Thoracic aorta (tissue), 2 donors: ENCODE measurements at places on chromosomes 4 and X. TPM values are rescaled to one million over a fixed set of nuclear protein-coding genes. Genes with fewer than 3 reads are reported as not detected.

FGD1 gene
- 7.0 TPM for total RNA-seq

MAGEA10 gene
- not detected for total RNA-seq

DUSP9 gene
- not detected for total RNA-seq

PRRG3 gene
- 0.14 TPM for total RNA-seq

TLR8 gene
- total RNA-seq = 6.1 TPM

FGF13 gene
- 18.3 TPM for total RNA-seq

RAI2 gene
- 15.9 TPM for total RNA-seq

GPR34 gene
- 38.6 TPM for total RNA-seq

CXorf49 gene
- not detected for total RNA-seq

DNA sequence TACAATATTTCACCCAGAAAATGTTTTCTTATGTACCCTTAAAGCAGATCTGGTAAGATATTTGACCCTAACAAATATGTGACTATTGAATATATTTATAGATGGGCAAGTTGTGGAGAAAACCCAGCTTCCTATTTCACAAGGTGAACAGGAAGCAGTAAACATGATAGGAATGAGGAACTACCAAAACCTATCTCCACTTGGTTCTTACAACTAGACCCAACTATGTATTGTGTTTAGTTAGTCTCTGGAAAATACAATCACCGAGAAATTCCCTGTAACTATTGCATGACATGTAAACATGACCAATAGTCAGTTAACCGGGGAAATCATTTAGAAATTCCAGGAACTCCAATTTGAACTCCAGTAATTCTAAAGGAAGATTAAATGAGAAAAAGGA is 8.4 kb upstream of the RXFP1 start:
- no peaks in the 10 kb centered on the region for H3K4me1 ChIP-seq
- no peaks in the 10 kb centered on the region for H3K27me3 ChIP-seq
- H3K27ac ChIP-seq = no peak overlapping the region
- H3K4me3 ChIP-seq = no peak overlapping the region
- no peak for DNase-seq

- no peak for DNase-seq
- H3K27me3 ChIP-seq = no peaks in the 10 kb centered on the region
- no peaks in the 10 kb centered on the region for H3K4me1 ChIP-seq
- H3K36me3 ChIP-seq = no peaks in the 10 kb centered on the region
These were observed 21.9 kb downstream of the ERCC6L start for GRCh38 chrX:72216973-72217372.

DNA sequence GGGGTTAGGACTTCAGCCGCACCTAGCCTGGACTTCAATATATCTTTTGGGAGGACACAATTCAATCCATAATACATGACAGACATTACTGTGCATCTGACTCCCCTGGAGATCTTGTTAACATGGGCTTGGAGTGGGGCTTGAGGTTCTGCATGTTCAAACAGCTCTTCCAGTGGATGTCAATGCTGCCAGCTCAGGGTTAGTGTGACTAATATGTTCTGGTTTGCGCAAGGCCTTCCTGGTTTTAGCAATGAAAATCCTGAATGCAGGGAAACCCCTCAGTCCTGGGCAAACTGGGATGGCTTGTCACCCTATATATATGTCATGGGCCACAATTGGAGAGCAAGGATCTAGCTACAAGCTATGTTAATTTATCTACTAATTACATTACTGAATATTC is 2.7 kb upstream of the TSPAN7 start:
- H3K4me3 ChIP-seq = no peak overlapping the region
- no peaks in the 10 kb centered on the region for H3K36me3 ChIP-seq
- no peaks in the 10 kb centered on the region for H3K27me3 ChIP-seq
- H3K27ac ChIP-seq = no peak overlapping the region

DNA sequence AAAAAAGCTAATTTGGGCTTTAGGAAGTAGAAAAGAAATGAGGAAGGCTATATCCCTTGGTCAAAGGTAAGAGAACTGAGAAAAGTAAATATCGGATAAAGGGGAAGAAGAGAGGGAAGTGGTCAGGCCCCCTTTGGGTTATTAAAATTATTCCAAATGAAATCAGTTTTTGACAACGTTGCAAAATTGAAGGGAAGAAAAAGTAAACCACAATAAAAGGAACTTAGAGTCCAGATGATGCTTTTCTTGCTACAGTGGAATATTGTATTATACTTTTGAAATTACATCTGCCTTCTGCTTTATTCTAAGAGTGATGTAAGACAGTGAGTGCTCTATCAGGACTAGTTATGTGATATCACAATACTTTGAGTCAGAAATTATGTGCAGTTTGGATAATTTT is 59.4 kb upstream of the RBPJ start:
- H3K27ac ChIP-seq = no peak overlapping the region
- H3K36me3 ChIP-seq = no peaks in the 10 kb centered on the region
- H3K4me1 ChIP-seq = no peaks in the 10 kb centered on the region

- H3K27me3 ChIP-seq = no peaks in the 10 kb centered on the region
- DNase-seq = no peak
- H3K36me3 ChIP-seq = no peaks in the 10 kb centered on the region
- H3K4me3 ChIP-seq = no peak overlapping the region
These were observed 737.1 kb downstream of the FAT4 start for GRCh38 chr4:126051689-126052424.

DNA sequence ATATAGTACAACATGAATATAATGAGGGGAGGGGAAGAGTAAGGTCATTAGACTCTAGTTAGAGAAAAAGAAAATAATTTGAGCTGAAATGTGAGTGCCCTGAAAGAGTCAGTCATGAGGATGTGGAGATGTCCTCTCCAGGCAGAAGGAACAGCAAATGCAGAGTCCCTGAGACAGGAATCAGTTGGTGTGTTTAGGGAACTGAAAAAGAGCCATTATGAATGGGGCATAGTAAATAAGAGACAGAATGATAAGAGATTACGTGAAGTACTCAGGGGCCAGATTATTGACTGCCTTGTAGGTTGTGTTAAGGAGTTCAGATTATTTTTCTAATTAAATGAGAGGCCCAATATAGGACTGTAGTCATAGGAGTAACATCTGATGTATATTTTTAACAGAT is 147.0 kb downstream of the PDLIM5 start:
- H3K36me3 ChIP-seq = no peaks in the 10 kb centered on the region
- peaks cover 28% of the 10 kb centered on the region for H3K4me1 ChIP-seq
- no peaks in the 10 kb centered on the region for H3K27me3 ChIP-seq
- no peak overlapping the region for H3K4me3 ChIP-seq
- DNase-seq = no peak

- DNase-seq = no peak
- H3K27me3 ChIP-seq = no peaks in the 10 kb centered on the region
- no peak overlapping the region for H3K4me3 ChIP-seq
- peaks cover 12% of the 10 kb centered on the region for H3K36me3 ChIP-seq
These were observed 17.1 kb downstream of the RCHY1 start for GRCh38 chr4:75497133-75497532.

DNA sequence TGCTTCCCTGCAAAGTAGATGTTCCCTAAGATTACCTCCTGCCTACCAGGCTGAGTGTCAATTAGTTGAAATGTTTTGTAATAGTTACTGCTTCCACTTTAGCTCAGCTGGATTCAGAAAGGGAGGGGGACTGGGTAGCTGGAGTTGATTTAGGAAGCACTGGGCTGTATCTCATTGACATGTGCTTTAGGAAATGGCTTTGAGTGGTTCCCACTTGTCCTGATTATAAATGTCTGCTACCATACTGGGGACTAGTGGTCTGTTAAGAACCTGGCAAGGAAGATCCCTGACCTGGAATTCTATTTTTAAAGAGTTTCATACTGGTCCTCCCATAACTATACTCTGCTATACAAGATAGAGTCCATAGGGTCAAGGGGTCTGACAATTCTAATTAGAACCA is 363.9 kb upstream of the PPP1R2C start:
- no peaks in the 10 kb centered on the region for H3K27me3 ChIP-seq
- DNase-seq = no peak
- H3K36me3 ChIP-seq = no peaks in the 10 kb centered on the region
- no peak overlapping the region for H3K4me3 ChIP-seq
- H3K4me1 ChIP-seq = no peaks in the 10 kb centered on the region

- H3K4me3 ChIP-seq = no peak overlapping the region
- DNase-seq = no peak
- H3K27me3 ChIP-seq = no peaks in the 10 kb centered on the region
- no peaks in the 10 kb centered on the region for H3K36me3 ChIP-seq
- no peaks in the 10 kb centered on the region for H3K4me1 ChIP-seq
These were observed 57.3 kb upstream of the AP1S2 start for GRCh38 chrX:15911734-15912550.

DNA sequence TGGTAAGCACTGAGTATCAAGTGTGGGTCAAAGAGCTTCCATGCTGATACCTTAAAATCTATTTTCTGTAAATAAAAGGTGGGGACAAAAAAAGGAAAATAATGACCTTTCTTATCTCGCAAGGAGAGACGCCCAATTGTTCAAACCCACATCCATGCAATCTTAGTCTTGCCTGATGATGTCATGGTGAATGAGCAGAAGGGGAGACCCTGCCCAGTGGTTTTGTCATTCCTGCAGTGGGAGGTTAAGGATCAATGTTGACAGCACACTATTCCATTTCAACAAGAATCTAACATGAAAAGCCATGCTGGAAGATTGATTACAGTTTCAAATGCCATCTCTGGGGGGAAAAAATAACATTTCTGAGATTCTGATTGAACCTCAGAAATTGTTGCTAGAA is 40.7 kb upstream of the PUDP start:
- no peak overlapping the region for H3K4me3 ChIP-seq
- H3K27me3 ChIP-seq = no peaks in the 10 kb centered on the region
- no peak for DNase-seq
- H3K27ac ChIP-seq = no peak overlapping the region

GRCh38 chr4:40842318-40842717 is 92.6 kb downstream of the NSUN7 start:
- DNase-seq = no peak
- no peak overlapping the region for H3K4me3 ChIP-seq
- H3K4me1 ChIP-seq = peaks cover 3% of the 10 kb centered on the region
- no peaks in the 10 kb centered on the region for H3K36me3 ChIP-seq
- H3K27me3 ChIP-seq = no peaks in the 10 kb centered on the region
- H3K27ac ChIP-seq = no peak overlapping the region

GRCh38 chr4:10198365-10198764 is 81.8 kb upstream of the WDR1 start:
- no peaks in the 10 kb centered on the region for H3K4me1 ChIP-seq
- H3K27ac ChIP-seq = no peak overlapping the region
- H3K27me3 ChIP-seq = no peaks in the 10 kb centered on the region

DNA sequence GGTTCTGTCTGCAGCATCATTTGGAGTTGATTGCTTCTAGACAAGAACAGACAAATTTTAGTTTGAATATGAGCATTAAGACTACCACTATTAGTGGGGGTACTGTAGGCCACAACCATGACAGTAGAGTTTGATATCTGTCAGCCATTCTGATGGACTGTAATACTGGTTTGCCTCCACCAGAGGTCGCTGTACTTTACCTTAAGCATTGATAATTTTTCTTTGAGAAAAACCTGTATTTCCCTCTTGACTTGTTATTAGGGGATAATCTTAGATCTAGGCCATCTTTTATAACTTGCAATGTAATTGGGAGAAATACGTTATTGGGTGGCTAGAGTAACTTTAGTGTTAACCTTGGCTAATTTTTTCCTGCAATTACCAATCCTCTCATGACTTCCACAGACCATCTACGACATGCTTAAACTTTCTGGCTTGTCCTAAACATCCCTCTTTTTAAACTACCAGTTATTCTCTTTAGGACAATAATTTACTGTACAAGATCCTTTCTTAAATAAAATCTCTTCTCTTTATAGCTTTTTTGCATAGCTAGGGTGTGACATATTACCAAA is 562.4 kb downstream of the MAGEB5 start:
- no peak for DNase-seq
- no peak overlapping the region for H3K27ac ChIP-seq
- no peaks in the 10 kb centered on the region for H3K27me3 ChIP-seq
- H3K36me3 ChIP-seq = no peaks in the 10 kb centered on the region
- no peaks in the 10 kb centered on the region for H3K4me1 ChIP-seq

- H3K4me3 ChIP-seq = no peak overlapping the region
- peaks cover 11% of the 10 kb centered on the region for H3K4me1 ChIP-seq
- no peak for DNase-seq
- H3K27ac ChIP-seq = no peak overlapping the region
These were observed 210.8 kb downstream of the MGST2 start for GRCh38 chr4:139876337-139876941.

- H3K36me3 ChIP-seq = no peaks in the 10 kb centered on the region
- H3K27ac ChIP-seq = no peak overlapping the region
- peaks cover 9% of the 10 kb centered on the region for H3K4me1 ChIP-seq
- DNase-seq = no peak
- H3K4me3 ChIP-seq = no peak overlapping the region
These were observed 50.3 kb upstream of the MCF2 start for GRCh38 chrX:139758250-139758649.

DNA sequence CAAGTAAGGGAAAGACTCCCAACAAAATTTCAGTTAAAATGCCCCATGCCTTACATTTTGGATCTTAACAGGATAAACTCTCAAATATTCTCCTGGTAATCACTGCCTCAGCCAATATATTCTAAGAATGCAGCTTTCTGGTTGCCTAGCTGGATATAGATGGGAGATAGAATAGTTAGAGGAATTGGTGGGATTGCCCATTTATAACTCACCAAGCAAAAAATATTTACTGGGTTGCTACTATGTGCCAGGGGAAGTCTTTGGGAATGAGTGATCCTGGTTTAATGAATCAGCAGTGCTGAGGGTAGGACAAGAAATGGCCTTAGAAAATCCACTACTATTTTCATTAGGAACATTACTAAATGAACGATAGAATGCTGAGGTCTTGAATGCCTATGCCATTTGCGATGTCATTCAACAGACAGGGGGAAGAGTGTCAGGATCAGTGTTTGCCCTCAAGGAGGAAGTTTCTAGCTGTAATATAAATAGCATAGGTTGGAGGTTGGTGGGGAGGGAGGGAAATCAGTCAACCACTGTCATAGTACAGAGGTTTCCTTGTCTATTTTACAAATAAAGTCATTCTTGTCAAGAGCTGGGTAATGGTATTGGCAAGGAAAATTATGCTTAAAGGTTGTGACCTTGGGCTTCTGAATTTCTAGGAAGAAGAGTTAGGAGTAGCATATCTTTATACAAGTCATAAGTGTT is 63.5 kb downstream of the ENOPH1 start:
- no peaks in the 10 kb centered on the region for H3K36me3 ChIP-seq
- no peak overlapping the region for H3K27ac ChIP-seq
- H3K27me3 ChIP-seq = no peaks in the 10 kb centered on the region
- no peak for DNase-seq

DNA sequence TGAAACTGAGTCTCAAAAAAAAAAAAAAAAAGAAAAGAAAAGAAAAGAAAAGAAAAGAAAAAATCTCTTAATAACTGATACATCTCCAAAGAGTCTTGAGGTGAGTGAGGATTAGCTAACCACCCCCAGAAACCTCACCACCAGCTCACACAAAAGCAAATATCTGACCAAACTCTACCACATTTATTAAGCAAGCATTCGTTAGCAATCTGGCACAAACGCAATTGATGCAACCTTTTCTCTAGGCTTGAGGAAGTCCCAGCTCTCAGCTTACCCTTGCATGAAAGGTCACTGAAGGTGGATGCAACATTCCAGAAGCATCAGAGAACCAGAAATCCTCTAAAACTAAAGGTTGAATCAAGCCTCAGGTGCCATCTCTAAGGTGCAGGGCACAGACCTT is 231.9 kb upstream of the BCOR start:
- no peaks in the 10 kb centered on the region for H3K36me3 ChIP-seq
- no peak for DNase-seq
- H3K4me1 ChIP-seq = no peaks in the 10 kb centered on the region
- H3K4me3 ChIP-seq = no peak overlapping the region

GRCh38 chr4:38189445-38189844 is 229.2 kb downstream of the PTTG2 start:
- no peaks in the 10 kb centered on the region for H3K36me3 ChIP-seq
- no peaks in the 10 kb centered on the region for H3K27me3 ChIP-seq
- H3K27ac ChIP-seq = peak overlapping the region; percentile 82
- no peak overlapping the region for H3K4me3 ChIP-seq
- DNase-seq = peak; percentile 29
